Stimulated activated CD4-positive, alpha-beta T cell treated with anti-CD3 and anti-CD28 coated beads, TNF-alpha, amount 100 ng/mL, for 24 hours (primary cell): ENCODE measurements at places on chromosomes 3 and 15.

DNA sequence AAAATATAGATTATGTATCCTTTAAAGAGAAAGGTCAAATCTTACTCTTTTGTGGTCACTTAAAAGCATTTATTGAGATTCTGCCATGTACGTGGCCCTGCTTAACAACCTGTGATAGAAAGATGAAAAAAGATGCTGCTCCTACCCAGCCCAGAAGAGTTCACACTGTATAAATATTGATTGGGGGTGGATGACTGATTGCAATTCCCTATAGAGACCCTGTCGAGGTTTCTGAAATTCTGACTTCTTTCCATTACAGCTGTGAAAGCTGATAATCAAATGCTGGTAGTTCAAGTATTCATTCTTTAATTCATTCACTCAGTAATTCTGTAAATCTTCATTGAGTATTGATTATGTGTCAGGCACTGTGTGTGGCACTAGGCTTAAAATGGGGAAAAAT lies 114.1 kb upstream of the CHL1 start:
- DNase-seq: no peak

GRCh38 chr15:58732625-58733363 lies 16.7 kb downstream of the ADAM10 start:
- no peak for DNase-seq

- DNase-seq: no peak
Observed at GRCh38 chr3:179404307-179404706, 47.0 kb downstream of the GNB4 start.

DNA sequence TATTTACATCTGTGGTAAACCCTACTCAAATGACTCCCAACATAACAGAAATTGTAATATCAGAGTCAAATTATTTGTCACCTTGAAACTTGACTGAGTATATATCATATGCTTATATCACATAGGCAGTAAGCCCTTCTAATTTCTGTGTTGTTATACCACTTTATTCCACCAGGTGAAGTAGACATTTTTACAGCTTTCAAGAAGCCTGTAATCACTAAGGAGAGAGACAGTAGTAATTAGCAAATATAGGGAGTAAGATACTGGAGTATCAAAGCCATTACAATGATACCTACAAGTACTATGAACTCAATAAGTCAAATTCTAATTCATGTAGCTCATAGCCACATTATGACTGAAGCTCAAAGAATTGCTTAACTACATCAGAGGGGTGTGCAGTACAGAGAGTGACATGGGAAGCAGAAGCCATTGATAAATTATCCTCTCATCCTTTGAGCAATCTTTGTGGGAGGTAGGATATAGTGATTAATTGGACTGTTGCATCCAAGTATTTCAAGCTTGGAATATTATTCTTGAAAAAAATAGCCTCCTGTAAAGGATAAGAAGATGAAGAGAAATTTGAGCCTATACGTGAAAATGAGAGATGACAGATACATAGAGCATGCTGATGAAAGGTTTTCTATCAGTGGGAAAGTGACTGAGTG lies 1005.9 kb downstream of the ZPLD1 start:
- DNase-seq: no peak

DNA sequence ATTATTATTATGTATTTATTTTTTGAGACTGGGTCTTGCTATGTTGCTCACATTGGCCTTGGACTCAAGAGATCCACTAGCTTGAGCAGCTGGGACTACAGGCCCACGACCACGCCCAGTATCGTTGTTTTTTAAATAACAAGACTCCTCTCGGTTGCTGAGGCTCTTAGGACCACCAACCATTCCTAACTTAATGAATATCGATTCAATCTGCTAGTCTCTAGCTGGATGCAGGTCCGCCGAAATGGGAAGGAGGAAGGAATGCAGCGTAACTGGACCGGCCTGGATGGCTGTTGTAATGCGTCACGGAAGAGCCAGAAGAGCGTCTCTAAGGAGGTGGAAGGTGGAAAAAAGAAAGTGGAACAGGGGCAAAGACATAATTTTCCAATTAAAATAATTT lies 1.7 kb downstream of the ANXA2 start:
- no peak for DNase-seq

GRCh38 chr3:194756460-194756779 lies 70.7 kb downstream of the FAM43A start:
- DNase-seq: no peak

DNA sequence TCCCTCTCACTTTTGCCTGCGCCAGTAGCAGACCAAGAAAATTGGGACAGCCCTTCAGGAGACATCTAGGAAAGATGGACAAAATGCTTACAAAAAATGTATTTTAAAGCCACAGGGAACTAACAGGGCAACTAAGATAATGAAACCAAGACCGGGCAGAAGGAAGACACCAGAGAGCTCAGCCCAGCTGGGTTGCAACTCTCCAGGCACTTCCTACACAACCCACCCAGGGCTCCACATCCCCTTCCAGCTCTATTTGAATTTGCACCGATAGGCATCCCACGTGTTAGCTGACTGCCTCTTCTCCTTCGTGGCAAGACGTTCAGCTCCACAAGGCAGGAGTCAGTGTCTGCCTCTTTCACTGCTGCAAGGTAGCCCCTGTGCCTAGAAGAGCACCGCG lies 6.6 kb upstream of the ATP10A start:
- no peak for DNase-seq

- no peak for DNase-seq
Observed at GRCh38 chr3:51544011-51544775, 5.7 kb downstream of the RAD54L2 start.

GRCh38 chr3:48598323-48599076 lies 3.4 kb upstream of the COL7A1 start:
- DNase-seq: no peak

GRCh38 chr15:33735637-33736247 lies 232.6 kb upstream of the CHRM5 start:
- DNase-seq: no peak

GRCh38 chr3:21989341-21990042 lies 238.5 kb upstream of the ZNF385D start:
- no peak for DNase-seq

GRCh38 chr15:28935316-28935715 lies 49.5 kb downstream of the APBA2 start:
- DNase-seq: peak; percentile 41

- DNase-seq: no peak
Observed at GRCh38 chr15:90512981-90513380, 16.7 kb upstream of the CRTC3 start.

- no peak for DNase-seq
Observed at GRCh38 chr3:98739266-98739665, 23.9 kb upstream of the ST3GAL6 start.

DNA sequence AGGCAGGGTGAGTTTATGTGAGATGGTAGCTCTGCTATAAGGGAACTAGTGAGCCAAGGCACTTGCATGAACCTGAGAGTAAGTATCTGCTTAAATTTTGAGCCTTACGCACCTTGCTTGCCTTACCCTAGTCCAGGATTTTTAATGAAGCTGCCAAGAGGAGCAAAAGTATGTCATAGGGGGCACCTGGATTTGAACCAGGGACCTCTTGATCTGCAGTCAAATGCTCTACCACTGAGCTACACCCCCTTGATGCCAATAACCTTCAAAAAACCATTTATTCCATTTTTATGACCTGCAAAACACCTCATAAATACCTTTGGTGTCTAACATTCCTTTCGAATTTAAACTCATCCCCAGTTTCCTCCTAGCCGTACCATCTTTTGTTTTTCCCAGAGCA lies 88.3 kb upstream of the ACP3 start:
- DNase-seq: no peak

DNA sequence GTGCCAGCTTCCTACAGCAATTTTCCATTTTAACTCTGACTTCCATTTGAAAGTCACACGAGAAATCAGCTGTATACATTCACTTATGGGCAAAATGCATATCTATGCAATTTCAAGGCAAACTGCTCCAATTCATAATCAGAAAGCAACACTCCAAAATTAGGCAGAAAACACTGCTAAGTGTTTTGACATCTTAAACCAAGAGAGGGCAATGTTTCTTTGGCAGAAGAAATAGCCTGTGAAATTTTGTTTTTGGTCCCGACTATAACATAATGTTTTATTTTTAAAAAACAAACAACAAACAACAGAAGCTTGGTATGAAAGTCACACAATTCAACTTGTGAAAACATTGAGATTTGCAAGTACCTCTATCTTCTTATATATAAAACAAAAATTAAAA lies 42.6 kb downstream of the GOLIM4 start:
- DNase-seq: no peak

DNA sequence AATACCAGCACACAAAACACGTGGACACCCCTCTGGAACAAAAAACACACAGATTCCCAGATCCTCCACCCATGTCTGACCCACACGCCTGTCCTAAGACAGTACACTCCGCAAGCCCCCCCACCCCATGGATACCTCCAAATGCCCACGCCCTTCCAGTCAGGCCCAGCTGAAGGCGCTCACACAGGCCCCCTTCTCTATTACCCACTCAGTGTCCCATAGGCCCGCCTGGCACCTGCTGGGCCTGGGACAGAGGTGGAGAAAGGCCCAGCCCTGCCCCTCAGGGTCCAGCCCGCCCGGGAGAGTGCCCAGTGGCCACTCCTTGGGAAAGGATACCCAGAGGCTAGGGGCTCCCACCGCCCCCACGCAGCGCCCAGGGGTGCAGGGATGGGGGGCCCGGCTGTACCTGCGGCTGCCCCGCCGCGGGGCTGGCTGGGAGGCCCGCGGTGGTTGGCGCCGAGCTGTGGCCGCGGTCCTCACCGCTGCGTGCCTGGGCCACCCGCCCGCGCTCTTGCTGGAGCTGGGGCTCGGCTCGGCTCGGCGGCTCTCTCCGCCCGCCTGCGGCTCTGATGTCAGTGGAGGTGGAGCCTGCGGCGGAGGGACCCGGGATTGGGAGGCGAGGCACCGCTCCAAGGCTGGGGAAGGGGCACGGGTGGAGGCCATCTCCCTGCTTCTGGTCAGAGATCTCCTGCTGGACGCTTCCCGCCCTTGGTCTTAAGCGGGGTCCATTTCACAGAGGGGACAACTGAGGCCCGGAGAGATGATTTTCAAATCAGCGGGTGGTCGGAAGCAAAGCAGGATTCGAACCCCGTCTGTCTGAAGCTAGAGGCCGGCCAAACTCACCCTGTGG lies at the start of gene CAMK1:
Gene CAMK1, minus strand, starts transcription at position 522 of the 850 bp plus-strand sequence. CDS start 2,198 bp downstream, outside the sequence.
- peak; percentile 71 for DNase-seq

DNA sequence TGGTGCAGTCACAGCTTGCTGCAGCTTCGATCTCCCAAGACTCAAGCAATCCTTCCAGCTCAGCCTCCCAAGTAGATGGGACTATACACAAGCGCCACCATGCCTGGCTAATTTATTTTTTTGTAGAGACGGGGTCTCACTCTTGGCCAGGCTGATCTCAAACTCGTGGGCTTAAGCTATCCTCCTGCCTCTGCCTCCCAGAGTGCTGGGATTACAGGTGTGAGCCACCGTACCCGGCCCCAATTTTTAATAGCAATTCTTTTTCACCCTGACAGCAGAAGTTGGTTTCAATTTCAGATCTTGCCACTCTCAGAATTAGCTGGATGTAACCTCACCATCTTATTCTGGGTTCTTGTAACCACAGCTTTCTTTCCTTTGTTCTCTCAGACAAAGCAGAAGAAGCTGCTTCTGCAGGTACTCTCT lies 64.8 kb downstream of the TRIM71 start:
- no peak for DNase-seq

DNA sequence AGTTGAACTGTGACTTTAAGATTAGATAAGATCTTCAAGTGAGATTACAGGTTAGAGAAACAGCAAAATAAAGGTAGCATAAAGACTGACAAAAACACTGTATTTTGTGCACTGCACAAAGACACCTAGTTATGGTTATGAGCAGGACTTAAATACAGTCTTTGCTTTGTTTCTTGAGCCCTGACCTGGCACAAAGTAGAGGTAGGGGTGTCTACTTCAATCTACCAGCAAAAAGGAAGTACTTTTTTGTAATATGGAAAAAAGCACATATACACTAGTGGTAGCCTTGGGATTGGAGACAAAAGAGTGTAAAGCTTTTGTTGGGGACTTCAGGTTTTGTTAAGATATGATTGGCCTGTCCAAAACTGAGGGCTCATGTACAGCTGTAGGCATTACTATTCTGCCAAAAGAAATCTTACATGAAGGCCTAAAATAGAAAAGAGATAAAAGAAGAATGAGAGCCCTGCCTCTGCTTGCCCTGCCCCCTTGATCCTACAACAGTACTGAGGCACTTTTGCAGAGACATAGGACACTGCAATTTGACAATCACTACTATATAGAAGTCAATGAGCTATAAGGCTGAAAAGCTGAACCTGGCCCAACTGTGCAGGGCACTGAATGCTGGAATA lies 194.3 kb downstream of the CBLB start:
- no peak for DNase-seq

GRCh38 chr3:27630885-27631284 lies 91.2 kb downstream of the EOMES start:
- DNase-seq: no peak

DNA sequence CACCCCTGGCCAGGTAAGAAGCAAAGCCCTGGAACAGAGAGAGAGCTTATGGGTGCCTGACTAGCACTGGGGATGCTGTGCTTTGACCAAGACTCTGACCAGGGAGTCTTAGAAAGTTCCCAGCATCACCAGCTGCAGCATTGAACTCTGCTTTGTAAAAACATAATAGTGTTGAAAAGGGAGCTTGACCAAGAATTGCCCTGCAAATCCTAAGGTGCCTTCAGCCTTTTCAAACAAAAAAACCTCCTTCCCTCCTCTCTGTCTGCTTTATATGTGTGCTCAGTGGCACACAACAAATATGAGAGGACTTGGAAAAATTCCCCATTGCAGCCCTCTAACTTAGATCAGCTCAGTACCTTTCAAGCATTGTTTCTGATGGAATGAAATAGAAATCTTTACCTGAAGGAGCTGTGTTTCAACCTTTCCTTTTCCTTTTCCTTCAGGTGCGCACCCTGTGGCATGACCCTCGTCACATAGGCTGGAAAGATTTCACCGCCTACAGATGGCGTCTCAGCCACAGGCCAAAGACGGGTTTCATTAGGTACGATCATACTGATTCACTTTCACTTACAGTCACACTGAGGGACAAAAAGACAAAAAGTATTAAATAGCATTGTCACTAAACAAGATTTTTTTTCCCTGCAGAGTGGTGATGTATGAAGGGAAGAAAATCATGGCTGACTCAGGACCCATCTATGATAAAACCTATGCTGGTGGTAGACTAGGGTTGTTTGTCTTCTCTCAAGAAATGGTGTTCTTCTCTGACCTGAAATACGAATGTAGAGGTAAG lies 13.0 kb downstream of the THBS1 start:
- DNase-seq: peak; percentile 16

DNA sequence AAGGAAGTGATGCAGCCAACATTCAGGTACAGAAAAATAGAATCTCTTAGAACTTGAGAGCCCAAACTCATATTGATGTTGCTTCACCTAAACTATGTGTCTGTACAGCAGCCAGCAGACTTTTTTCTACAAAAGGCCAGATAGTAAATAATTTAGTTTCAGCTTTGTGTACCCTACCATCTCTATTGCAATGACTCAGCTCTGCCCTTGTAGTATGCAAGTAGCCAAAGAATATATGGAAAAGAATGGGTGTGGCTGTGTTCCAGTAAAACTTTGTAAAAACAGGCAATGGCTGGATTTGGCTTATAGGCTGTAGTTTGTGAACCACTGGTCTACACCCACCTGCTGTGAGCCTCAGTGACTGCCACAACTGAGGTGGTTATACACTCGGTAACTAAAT lies 392.5 kb upstream of the RARB start:
- DNase-seq: no peak
